Daoy (cell line): ENCODE measurements at places on chromosomes 3 and 15. TPM values are rescaled to one million over a fixed set of nuclear protein-coding genes. Genes with fewer than 3 reads are reported as not detected.
A peak's percentile ranks its signal among the peaks of the same experiment; 100 is the strongest.

HRG gene
- not detected in 2 replicates for total RNA-seq

GOLIM4 gene
- 36.0 and 40.1 TPM in 2 replicates for total RNA-seq

U2SURP gene
- total RNA-seq: 135 and 156 TPM in 2 replicates

CA12 gene
- total RNA-seq: 5.0 and 5.2 TPM in 2 replicates

GOLGA8S gene
- total RNA-seq: not detected in 2 replicates

MBD4 gene
- 25.7 and 34.3 TPM in 2 replicates for total RNA-seq

ADAMTS17 gene
- total RNA-seq: 0.39 and 5.1 TPM in 2 replicates

TERC gene
- total RNA-seq: 101 and 159 TPM in 2 replicates

OXSR1 gene
- 22.6 and 23.6 TPM in 2 replicates for total RNA-seq

GP5 gene
- total RNA-seq: not detected in 2 replicates

SNX22 gene
- not detected in 2 replicates for total RNA-seq

IQCF5 gene
- total RNA-seq: not detected in 2 replicates

- DNase-seq: no peak
Measured at GRCh38 chr3:90080988-90081387, 973.6 kb downstream of the EPHA3 start.

GRCh38 chr3:54988302-54988837 lies 60.5 kb upstream of the LRTM1 start:
- no peak for DNase-seq

GRCh38 chr3:73695841-73696240 lies 71.1 kb upstream of the PDZRN3 start:
- DNase-seq: no peak

DNA sequence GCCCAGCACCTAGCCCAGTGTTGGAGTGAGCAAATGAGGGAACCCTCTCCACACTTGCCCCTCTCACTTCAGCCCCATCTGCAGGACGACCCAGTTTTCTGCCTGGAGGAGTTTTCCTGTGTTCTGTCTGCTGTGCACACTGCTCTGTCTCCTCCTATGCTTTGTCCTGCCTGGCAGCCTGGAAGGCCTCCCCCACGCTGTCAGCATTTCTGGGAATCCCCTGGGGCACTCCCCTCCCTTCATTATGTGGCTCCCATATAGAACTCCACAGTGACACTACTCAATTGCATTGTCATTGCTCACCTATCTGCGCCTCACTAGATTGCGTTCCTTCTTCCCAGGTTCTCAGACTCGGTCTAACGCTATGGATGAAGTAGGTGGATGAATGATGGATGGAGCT lies 13.9 kb downstream of the CLSTN2 start:
- DNase-seq: no peak

GRCh38 chr3:40915346-40915865 lies 283.9 kb upstream of the CTNNB1 start:
- DNase-seq: no peak

GRCh38 chr15:62482785-62483429 lies 317.8 kb upstream of the C2CD4B start:
- peak; percentile 73 for DNase-seq

GRCh38 chr3:58261954-58262666 lies 24.5 kb downstream of the ABHD6 start:
- no peak for DNase-seq

DNA sequence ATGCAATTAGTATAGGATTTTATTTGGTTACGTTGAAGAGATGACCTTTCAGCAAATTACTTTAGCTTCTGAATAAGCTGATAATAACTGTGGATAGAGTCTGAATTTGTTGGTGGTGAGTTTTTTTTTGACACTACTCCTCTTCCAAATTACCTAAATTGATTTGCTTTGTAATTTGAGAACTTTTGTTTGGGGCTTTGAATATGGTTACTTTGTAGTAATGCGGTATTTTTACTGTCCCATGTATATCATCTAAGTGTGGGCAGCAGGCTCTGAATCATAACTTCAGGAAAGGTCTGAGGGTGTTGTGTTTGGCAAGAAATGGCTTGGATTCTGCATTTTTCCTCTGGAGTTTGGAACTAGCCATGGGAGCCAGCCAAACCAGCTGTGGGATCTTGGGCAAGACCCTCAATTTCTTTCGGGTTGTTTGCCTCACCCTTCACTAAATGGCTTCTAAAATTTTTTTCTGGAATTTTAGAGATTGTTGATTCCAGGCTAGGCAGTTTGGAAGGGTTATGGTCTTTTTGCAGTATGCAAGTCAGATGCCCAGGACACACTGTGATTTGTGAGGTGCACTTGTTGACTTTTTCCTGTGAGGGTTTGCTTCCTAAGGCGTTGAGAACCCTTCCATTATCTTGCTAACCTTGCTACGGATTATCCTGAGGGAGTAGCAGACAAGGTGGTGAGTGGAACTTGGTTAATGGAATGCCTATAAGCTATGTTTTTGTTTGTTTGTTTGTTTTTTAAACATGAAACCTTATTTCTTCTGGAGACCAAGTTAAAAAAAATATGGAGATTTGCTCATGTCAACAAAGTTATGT lies 10.4 kb downstream of the PTPRG start:
- peak; percentile 75 for DNase-seq

DNA sequence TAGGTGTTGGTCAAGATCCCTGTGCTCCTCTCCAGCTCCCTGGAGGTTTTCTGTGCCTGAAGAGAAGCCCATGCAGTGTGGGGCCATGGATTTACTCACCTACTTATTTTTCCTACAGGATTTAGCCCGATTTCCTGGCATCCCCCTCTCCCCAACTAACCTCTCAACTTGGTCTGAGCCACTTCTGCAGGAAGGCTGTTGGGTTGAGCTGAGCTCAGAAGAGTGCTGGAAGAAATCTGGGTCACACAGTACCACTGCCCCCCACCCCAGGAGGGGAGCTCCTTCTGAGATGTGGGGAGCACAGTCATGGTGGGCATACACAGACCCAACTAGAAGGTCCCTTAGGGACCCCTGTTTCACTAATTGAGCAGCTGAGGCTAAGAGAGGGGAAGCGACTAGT lies 34.4 kb upstream of the SLCO2A1 start:
- DNase-seq: no peak

- DNase-seq: no peak
Measured at GRCh38 chr3:106446271-106446670, 577.5 kb upstream of the CBLB start.

GRCh38 chr3:67616046-67616445 lies 38.4 kb downstream of the SUCLG2 start:
- DNase-seq: no peak

DNA sequence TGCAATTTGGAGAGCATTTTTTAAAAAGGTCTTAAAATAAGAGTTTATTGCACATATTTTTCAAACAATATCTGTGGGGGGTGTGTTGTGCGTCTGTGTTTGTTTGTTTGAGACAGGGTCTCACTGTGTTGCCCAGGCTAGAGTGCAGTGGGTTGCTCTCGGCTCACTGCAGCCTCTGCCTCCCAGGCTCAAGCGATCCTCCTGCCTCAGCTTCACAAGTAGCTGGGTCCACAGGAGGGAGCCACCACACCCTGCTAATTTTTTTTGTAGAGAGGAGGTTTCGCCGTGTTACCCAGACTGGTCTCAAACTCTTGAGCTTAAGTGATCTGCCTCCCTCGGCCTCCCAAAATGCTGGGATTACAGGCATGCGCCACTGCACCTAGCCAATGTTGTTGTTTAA lies 2.7 kb downstream of the MLF1 start:
- DNase-seq: peak; percentile 9

DNA sequence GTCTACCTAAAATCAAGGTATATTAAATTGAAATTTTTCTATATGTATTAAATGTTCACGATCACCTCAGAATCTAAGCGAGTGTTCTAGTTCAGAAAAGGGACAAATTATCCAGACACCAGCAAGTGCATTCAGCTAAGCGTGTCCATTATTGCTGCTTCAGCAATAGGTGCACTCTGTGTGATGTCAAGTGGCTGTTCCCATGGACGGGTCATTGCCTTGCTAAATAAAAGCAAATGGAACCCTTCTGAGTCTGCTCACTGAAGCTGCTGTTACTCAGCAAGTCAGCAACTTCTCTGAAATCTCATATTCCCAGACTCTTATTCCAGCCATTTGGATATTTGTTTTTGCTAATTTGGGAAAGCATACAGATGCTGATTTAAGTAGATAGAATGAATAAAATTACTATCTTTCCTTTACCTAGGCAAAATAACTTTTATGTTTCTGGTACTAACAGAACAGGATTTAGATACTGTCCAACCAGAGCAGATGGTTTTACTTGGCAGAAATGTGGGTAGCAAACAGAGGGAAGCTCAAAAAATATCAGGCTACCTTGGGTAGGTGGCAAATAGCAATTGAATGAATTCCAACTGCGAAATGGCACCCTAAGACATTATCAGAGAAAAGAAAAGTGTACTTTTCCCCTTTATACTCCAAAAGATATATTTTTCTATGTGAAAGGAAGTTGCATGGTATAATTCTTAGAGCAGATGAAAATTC lies 407.0 kb downstream of the GAP43 start:
- no peak for DNase-seq

GRCh38 chr3:170196833-170197232 lies 15.3 kb upstream of the PHC3 start:
- peak; percentile 25 for DNase-seq

DNA sequence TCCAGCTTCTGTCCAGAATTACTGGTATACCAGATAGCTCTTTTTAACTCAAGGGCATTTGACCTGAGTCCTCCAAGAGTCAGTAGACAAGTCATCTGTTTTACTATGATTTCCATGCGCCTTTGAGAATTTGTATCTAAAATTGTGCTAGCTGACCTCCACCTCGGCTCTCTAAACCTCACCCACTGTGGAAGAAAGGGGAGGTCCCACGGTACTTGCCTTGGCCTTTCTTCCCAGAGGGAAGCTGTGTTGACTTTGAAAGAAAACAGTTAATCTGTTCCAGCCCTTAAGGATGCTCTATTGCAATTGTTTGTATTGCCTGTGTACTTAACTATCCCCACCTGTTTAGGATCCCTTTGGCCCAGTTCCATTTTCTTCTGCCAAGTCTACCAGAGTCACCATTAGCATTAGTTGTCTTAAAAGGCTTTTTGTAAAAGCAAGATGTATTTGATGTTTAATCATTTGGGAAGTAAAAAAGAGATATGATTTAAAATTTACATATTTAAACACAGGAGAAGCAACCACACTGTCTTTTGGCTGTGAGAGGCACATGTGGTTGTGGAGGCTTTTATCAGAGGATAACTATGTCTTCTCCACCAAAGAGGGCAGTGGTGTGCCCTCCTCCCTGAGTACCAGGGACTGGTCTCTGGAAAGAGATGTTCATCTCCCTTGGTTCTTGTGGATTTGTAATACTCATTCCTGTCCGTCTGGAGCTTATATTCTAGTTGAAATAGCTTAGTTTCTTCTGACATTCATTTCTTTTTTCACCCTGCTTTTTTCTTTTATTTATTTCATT lies 88.8 kb downstream of the CRTC3 start:
- DNase-seq: no peak

DNA sequence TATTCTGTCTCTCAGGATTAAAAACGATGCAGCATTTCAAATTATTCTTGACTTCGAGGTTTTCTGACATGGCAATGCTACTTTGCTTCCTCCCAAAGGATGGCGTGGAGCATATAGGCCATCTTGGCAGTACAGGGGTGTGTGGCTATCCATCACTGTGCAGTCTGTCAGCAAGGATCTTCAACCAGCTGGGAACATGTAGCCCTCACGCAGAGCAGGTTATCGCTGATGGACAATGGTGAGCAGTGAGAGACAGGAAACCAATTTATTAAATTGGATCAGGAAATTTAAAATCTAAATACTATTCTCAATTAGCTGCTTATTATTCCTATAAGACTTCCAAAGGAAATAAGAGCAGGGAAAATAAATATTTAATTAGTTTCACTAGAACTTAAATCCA lies 615.3 kb downstream of the OTOL1 start:
- DNase-seq: no peak

- no peak for DNase-seq
Measured at GRCh38 chr15:27990521-27991515, 108.3 kb downstream of the OCA2 start.

- no peak for DNase-seq
Measured at GRCh38 chr3:182861348-182861747, 68.0 kb downstream of the ATP11B start.

DNA sequence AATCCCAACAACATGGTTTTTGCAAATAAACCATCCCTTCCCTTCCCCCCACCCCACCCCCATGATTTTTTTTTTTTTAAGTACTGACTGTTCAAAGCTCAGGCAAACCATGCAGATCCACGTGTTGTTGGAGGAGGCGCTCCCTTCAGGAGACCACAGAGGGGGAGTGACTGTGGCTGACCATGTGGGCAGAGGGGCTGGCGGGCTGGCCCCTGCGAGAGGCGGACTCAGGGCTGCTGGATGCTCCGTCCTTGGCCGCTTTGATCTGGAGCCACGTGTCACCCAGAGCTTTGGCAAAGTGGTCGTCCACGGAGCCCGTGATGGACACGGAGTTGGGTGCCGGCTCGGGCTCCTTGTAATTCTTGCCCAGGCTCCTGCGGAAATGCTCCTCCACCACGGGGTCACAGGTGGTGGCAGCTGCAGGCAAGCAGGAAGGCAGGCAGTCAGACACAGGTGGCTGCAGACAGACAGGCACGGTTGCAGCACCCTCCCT lies 85.3 kb downstream of the VGLL4 start:
- DNase-seq: no peak

- no peak for DNase-seq
Measured at GRCh38 chr3:49840388-49840787, 16.0 kb downstream of the TRAIP start.

- peak; percentile 82 for DNase-seq
Measured at GRCh38 chr15:28960979-28961378, 75.2 kb downstream of the APBA2 start.

DNA sequence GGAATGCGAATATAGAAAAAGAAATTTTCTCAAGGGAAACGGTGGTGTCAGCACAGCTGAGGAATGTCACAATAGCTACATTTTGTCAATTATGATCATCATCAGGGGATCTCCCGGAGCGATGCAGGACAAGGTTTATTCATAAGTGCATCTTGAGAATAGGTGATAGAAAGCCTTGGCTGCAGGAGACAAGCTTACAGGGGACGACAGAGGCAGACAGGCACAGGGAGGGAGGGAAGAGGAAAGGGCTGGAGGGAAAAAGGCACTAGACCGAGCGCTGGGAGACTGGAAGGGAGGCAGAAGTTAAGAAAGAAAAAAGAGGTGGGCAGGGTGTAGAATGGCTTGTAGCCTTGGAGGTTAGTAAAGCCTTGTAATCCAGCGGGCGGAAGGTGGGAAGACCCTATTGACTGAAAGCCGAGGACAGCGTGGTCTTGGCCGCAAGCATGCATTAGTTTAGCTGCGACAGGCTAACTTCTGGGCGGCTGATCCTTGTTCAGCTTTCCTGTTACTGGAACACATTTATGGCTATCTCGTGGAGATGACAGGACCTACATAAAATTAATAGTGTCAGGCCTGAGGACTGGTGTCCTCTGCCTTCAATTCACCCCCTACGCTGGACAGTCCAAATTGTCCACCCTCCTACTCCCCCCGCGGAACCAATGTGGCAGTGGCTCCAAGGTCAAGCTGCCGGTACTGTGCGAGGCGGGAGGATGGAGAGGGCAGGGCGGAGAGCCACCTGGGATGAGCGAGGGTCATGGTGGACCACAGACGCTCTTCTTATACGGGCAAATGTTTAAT lies 1.4 kb upstream of the NECTIN3 start:
- DNase-seq: no peak

- DNase-seq: no peak
Measured at GRCh38 chr3:183591881-183592521, 36.5 kb upstream of the KLHL6 start.

- DNase-seq: no peak
Measured at GRCh38 chr3:5428607-5429516, 241.4 kb downstream of the EDEM1 start.
